ENCODE measurements at places on chromosomes 3 and 15.

DNA sequence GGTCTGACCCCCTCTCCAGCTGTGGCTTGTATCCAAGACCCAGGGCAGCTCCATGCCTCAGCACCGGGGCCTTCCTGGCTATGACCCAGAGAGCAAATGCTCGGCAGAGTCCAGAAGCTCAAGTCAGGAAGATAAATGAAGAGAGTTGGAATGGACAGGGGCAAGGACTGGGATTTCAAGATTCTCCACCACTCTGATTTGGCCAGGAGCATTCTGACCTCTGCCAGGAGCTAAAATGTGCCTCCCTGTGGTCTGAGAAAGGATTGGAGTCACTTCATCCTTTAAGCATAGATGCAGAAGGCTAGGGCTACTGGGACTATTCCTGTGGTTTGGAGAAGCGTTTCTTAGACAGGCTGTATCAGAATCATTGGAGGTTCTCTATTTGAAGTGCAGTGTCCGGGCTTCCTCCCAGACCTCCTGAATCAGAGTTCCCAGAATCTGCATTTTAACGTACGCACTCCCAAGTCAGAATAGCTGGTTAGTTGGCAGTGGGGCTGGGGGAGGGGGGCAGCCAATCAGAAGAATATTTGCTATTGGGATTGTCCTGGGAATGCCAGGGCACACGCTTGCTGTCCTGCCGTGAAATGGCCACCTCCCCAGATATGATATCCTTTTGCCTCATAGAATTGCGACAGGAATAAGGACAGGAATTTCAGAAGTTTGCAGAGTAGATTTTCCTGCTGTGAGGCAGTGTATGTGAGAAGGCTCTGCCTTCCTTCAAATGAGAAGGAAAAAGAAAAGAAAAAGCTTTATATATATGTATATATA lies 57.4 kb downstream of the HRH1 start:
- no peak for DNase-seq

GRCh38 chr15:34799149-34800101 lies 4.1 kb upstream of the ACTC1 start:
- no peak for DNase-seq

- no peak for DNase-seq
Measured at GRCh38 chr3:161558236-161558635, 61.6 kb downstream of the OTOL1 start.

GRCh38 chr15:90219421-90220141 lies 14.2 kb downstream of the CIB1 start:
- DNase-seq = no peak
